ENCODE measurements at places on chromosomes 3 and 15.

DNA sequence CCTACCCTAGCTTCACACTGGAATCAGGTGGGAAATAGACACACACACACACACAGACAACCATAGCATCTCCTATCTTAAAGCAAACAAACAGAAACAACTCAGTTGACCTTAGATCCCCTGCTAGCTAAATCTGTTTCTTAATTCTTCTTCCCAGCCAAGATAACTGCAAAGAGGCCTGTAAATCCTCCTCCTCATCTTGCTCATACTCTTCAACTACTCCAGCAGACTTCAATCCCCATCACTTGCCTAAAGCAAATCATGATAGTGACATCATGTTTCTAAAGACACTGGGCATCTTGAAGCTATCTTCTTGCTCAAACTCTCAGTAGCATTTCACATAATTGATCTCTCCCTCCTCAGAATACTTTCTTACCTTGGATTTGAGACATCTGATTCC, 303.0 kb downstream of the RBMS3 start:
- H3K4me1 ChIP-seq, result peaks cover 10% of the 10 kb centered on the region
- no peaks in the 10 kb centered on the region for H3K27me3 ChIP-seq
- no peak overlapping the region for H3K4me3 ChIP-seq
- no peaks in the 10 kb centered on the region for H3K36me3 ChIP-seq

- H3K27ac ChIP-seq, result no peak overlapping the region
- no peak overlapping the region for H3K4me3 ChIP-seq
- H3K36me3 ChIP-seq, result no peaks in the 10 kb centered on the region
- peaks cover 7% of the 10 kb centered on the region for H3K27me3 ChIP-seq
- no peaks in the 10 kb centered on the region for H3K4me1 ChIP-seq
Observed at GRCh38 chr15:34682674-34683073, 72.1 kb downstream of the GJD2 start.

GRCh38 chr3:10817506-10817905, 1.5 kb downstream of the SLC6A11 start:
- no peak overlapping the region for H3K27ac ChIP-seq
- H3K4me3 ChIP-seq, result no peak overlapping the region
- H3K36me3 ChIP-seq, result no peaks in the 10 kb centered on the region
- no peak for DNase-seq
- no peaks in the 10 kb centered on the region for H3K4me1 ChIP-seq

GRCh38 chr3:26652164-26652563, 29.6 kb downstream of the LRRC3B start:
- H3K27ac ChIP-seq, result no peak overlapping the region
- H3K4me3 ChIP-seq, result no peak overlapping the region
- no peaks in the 10 kb centered on the region for H3K27me3 ChIP-seq
- no peaks in the 10 kb centered on the region for H3K36me3 ChIP-seq
- H3K4me1 ChIP-seq, result no peaks in the 10 kb centered on the region

- H3K27ac ChIP-seq, result no peak overlapping the region
- H3K4me1 ChIP-seq, result peaks cover 7% of the 10 kb centered on the region
- H3K36me3 ChIP-seq, result no peaks in the 10 kb centered on the region
- H3K27me3 ChIP-seq, result no peaks in the 10 kb centered on the region
- H3K4me3 ChIP-seq, result no peak overlapping the region
Observed at GRCh38 chr15:98597666-98598065, 50.7 kb upstream of the IGF1R start.

GRCh38 chr3:79651536-79652065, 116.2 kb downstream of the ROBO1 start:
- DNase-seq, result no peak
- H3K36me3 ChIP-seq, result no peaks in the 10 kb centered on the region
- no peaks in the 10 kb centered on the region for H3K4me1 ChIP-seq
- H3K27ac ChIP-seq, result no peak overlapping the region
- H3K27me3 ChIP-seq, result no peaks in the 10 kb centered on the region
